LHCN-M2 (cell line): ENCODE measurements at places on chromosomes 5 and 9. TPM values are rescaled to one million over a fixed set of nuclear protein-coding genes. Genes with fewer than 3 reads are reported as not detected.
A peak's percentile ranks its signal among the peaks of the same experiment; 100 is the strongest.

DNA sequence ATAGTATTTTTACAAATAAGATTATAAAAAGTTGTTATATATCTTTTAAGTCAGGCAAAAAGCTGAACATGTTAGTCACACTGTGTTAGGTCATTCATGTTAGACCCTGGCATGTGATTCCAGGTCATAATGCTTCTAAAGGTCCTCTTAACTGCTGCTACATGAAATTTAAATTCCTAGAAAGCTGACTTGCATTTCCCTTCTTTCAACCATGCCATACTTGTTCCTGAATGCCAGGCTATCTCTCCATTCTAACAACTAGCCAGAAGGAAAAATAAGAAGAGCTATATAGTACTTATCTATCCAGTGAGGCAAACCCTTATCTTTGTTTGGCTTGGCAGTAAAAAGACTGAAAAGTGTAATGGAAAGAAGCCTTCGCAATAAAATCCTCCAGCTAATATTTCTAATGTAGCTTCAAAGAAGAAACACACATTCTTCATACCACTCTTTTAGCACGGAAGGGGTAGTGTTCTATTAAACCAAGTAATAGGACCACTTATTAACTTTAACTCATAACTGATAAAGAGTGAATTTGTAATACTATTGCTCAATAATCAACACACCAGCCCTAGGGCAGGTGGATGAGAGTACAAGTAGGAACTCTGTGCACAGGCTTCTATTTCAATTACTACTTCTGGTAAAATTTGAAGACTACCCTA, 310.2 kb downstream of the PDE4D start:
- no peak for DNase-seq

The PITX1 gene
- total RNA-seq, result 2.2 and 5.1 TPM in 2 replicates

GRCh38 chr5:14522721-14523120, 58.9 kb upstream of the OTULINL start:
- DNase-seq, result no peak

GRCh38 chr9:110825950-110826349, 157.4 kb downstream of the MUSK start:
- DNase-seq, result no peak

The C9orf153 gene
- not detected in 2 replicates for total RNA-seq

GRCh38 chr9:306907-307306, 92.2 kb downstream of the DOCK8 start:
- no peak for DNase-seq

DNA sequence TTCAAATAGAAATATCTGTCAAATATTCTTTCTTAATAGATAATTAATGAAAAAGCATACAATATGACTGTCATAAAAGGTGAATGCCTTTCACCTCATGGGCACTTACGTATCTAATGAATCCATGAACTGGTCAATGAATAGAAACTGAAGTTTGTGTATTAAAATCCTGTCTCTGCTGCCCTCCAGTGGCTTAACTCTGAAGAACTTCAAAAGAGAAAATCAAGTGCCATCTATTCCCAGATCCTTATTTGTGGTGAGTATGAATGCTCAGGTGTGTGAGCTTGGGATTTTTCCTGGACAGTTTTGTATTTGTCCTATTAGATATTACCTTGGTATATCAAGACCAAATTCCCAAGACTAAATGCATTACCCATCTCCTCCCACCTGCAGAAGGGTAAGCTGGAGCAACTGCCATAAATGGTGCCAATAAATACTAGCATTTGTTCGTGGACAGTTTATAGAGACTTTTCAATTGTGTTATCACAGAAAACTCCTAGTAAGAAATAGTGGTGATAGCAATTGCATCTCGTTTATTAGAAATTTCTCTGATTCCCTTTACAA, 44.0 kb upstream of the SVEP1 start:
- peak; percentile 55 for DNase-seq

The ASPN gene
- total RNA-seq, result not detected in 2 replicates

DNA sequence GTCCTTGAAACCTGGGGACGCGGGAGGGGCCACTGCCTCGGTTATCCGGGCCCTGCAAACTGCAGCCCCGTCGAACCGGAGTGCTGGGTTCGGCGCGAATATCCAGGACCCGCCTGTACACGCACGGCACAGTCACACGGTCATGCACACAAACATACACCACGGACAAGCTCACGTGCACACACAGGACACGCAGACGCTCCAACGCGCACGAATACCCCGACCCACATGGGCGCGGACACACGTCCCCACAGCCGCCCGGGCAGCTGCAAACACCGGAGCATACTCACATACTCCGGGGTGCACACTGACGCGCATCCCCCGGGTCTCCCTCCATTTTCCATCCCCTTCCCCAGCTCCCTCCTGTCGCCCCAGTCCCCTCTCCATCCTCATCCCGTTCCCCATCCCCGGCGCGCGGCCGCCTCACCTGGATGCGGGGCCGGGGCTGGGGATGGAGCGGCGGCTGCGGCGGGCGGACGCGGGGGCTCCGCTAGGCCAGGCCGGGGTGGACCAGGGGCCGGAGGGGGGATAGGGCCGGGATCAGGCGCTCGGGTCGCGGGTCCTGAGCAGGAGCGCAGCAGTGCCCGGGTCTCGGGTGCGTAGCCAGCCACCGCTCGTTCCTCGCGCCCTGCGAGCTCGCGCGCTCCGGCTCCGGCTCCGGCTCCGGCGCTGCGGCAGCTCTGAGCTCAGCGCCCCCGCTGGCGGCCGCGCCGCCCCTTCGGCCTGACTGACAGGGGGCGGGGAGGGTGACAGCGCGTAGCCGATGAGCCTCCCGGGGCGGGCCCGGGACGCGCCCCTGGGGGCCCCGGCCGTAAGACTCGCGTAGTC, at the start of the genes EIF4E1B and SNCB:
EIF4E1B (plus strand) TSS at position 823 of the 828 bp plus-strand sequence. CDS start 12,113 bp downstream, outside the sequence.
SNCB (minus strand) TSS at position 682 of the 828 bp plus-strand sequence. CDS start 880 bp downstream, outside the sequence.
- no peak for DNase-seq

The SLC9A3 gene
- total RNA-seq, result 4.2 and 4.4 TPM in 2 replicates

The ST6GALNAC6 gene
- 105 and 110 TPM in 2 replicates for total RNA-seq

GRCh38 chr9:14692470-14693250, 572 bp downstream of the ZDHHC21 start:
- DNase-seq, result peak; percentile 1

DNA sequence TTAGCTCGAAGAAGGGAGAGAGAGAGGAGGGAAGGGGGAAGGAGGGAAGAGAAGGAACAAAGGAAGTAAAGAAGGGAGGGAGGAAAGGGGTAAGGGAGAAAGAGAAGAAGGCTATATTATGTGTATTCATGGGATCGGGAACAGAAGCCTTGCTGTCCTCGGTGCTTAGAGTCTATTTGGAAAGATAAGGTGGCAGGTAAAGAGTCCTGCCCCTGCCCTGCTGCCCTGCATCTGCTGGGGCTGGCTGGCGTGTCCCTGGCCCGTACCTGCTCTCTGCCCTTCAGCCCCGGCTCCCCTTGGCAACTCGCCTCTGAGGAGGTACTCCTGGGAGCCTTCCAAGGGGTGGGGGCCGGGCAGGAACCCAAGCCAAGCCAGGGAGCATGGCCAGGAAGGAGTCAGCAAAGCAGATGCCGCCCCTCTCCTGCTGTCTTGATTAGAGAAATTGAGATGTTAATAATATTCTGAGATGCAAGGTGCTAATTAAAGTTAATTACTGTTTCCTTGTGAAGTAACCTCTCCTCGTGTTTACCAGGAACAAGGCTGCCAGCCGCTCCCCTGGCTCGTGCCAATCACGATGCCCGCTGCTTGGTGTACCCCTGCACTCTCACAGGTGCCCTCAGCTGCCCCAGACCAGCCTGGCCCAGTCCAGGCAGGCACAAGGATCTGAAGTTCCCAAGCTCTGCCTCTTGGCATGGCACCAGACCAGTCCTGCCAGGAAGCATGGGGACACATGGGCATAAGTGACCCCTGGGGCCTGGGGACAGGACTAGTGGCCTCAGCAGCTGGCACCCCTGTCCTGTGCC, 36.6 kb downstream of the PCDH1 start:
- no peak for DNase-seq

The KIF20A gene
- total RNA-seq, result 108 and 113 TPM in 2 replicates

The PCDHGA10 gene
- 17.4 and 21.4 TPM in 2 replicates for total RNA-seq

The MEGF9 gene
- total RNA-seq, result 7.5 and 9.4 TPM in 2 replicates

The SHISAL2B gene
- total RNA-seq, result not detected in 2 replicates

DNA sequence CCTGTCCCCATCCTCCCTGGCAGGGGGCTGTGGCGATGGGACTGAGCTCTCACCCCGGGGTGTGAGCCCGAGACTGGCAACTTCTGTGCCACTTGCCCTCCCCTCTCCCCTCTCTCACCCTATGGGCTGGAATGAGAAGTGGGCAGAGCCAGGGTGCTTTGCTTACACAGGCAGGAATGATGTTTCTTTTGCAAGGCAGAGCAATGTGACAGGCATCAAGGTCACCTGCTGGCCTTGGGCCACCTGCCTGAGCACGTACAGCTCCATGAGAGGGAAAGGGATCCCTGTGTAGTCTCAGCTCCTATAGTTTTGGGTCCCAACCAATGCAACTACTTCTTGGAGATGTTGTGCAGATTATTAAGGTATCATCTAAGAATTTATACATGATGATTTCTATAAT, 252.8 kb upstream of the DAP start:
- no peak for DNase-seq

GRCh38 chr5:137896560-137896959, 7.3 kb downstream of the PKD2L2 start:
- no peak for DNase-seq

DNA sequence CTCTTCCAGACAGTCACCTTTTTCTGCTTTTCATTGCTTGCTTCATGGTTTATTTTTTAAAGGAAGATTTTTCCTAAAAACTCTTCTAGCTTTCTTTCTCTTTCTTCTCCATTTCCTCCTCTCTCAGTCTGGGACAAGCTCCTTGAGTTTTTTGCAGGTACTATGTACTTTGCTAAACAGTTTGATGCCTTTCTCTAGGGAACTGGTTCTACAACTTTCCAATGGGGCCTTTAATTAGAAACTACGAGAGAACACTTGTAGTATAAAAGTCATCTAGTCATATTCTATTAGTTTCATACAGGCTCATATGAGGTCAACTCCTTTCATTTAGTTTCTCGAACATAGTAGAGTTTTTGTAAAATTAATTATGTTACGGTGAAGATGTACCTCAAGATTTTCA, 189.6 kb downstream of the DOCK8 start:
- DNase-seq, result no peak

DNA sequence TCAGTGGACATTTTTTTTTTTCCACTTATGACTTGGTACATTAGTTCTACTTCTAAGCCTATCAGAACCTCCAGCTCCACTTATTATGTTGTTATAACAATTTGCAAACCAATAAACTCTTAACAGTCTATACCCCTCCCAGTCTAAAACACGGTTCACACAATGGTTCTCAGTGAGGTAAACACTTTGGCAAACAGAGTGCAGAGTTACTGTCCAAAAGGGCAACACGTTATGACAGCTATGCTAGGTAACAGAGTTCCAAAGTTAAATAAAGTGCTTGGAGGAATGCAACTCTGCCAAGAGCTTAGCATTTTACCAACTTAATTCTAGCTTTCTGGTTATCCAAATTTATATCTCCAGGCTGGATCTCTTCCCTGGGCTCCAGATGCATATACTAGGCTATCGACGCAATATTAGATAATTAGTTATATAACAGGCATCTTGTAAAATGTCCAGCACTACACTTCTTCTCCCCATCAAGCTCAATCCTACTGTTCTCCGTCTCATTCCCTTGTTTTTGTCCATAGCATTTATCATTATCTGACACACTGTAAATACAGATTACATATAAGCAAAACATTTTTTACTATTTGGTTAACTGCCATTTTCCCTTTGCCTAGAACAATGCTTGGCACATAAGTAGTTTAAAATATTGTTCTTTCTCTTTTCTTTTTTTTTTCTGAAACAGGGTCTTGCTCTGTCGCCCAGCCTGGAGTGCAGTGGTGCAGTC, 14.3 kb downstream of the FNBP1 start:
- DNase-seq, result no peak

DNA sequence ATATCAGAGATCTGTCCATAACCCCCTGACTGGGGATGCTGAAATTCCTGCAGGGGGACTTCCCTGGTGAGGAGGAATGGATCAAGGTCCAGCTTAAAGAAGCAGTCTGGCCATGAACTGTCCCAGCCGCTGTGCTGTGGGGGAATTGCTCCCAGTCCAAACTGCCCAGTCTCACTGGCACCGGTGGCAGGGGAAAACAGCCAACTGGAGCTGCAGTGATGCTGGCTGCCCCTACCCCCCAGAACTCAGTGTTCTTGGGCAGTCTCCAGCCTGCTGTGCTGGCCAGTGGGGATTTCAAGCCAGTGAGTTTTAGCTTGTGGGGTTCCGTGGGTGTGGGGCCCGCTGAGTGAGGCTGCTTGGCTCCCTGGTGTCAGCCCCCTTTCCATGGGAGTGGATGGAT, 306.5 kb upstream of the RPS23 start:
- DNase-seq, result no peak

The PCDHA7 gene
- 0.11 and 0.19 TPM in 2 replicates for total RNA-seq

DNA sequence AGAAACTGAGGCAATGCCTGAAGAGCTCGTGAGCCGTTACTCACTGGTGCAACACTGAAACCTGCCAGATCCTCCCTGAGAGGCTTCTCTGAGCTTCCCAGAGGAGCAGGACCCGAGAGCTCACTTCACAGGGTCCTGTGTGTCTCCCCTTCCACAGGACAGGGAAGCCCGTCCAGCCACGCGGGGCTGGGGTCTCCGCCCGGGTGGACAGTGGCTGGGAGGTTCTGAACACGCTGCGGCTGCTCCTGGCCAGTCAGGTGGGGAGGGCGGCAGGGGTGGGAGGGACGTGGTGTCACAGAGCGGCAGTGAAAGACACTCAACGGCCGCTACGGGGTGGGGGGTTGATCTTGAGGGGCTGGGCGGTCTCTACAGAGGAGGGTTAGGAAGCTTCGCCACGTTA, 290 bp upstream of the ZDHHC11 start:
- no peak for DNase-seq

- DNase-seq, result no peak
Observed at GRCh38 chr5:1364211-1364610, 19.3 kb upstream of the CLPTM1L start.

GRCh38 chr5:39420482-39421145, 4.2 kb downstream of the DAB2 start:
- DNase-seq, result peak; percentile 88

DNA sequence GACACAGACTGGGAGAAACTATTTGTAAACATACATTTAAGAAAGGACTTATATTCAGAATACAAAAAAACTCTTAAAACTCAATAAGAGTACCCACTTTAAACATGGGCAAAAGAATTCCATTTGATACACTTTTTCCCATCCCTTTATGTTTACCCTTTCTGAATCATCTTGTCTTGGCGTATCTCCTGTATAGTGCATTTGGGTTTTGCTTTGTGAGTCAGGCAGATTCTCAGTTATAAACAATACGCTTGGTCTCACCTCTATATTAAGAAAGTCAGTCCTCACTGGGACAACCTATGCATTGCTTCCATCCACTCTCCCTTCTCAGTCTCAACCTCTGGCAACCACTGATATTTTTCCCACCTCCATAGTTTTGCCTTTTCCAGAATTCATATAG, 27.3 kb upstream of the ADAMTS6 start:
- DNase-seq, result no peak
